Choroid plexus epithelial cell (primary cell): ENCODE measurements at places on chromosomes 6 and 20.

- DNase-seq, result no peak
Observed at GRCh38 chr6:31875877-31876276, 2.9 kb downstream of the SLC44A4 start.

- no peak for DNase-seq
Observed at GRCh38 chr6:2439632-2440031, 194.2 kb upstream of the GMDS start.

DNA sequence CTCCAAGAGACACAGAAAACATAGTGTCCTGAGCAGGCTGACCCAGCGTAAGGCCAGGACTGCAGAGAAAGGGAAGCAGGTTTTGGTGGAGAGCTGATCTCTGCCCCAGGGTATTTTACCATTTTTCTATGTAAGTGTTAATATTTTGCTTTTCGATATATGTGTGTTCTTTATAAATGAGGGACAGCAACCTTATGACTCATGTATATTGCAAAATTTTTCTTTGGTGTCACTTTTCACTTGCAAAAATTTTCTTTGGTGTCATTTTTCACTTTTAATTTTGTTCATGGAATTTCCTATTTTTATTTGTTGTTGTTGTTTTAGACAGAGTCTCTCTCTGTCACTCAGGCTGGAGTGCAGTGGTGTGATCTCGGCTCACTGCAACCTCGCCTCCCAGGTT lies 34.6 kb upstream of the PXDC1 start:
- peak; percentile 30 for DNase-seq

DNA sequence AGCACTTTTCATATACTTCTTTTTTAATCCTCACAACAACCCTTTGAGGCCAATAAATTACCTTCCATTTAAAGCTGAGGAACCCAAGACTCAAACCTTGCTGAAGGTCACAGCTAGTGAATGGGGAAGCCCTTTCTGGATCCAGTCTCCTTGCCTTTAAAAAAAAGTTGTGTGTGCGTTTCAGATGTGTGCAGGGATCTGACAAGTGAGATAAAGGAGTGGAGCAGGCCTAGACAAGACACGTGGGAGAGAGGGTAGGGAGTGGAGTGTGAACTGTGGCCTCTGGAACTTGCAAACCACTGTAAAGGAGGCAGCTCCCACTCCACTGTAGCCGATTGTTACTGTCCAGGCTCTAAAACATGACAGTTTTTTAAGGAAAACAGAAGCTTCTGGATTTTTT lies 1.9 kb downstream of the KLHL32 start:
- no peak for DNase-seq

DNA sequence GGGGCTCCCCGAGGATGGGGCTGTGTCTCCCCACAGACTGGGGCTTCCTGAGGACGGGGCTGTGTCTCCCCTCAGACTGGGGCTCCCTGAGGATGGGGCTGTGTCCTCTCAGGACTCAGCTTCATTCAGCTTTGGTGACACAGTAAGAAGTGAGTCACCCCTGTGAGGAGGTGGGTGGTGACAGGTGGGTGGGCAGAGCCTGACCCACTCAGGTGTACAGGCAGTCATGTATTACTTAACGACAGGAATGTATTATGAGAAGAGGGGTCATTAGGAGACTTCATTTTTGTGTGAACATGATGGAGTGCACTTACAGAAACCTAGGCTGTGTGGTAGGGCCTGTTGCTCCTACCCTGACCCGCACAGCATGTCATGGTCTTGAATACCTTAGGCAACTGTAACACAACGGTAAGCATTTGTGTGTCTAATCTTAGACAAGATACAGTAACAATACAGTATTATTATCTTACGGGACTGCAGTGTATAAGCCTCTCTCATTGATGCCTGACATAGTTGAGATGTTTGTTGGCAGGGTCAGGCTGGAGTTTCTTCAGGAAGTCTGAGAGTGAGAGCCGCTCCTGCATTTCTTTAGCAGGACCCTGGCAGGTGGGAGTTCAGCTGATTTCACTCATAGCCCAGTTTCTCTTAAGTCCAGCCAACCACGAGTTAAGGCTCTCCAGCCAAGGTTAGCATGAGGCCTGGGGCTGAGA lies 10.9 kb upstream of the PGC start:
- DNase-seq, result peak; percentile 44

GRCh38 chr6:157323255-157323965 lies at the start of gene TMEM242:
Gene TMEM242 (minus strand): TSS chr6:157323519. CDS start chr6:157323499, 20 bp downstream.
- DNase-seq, result peak; percentile 97

DNA sequence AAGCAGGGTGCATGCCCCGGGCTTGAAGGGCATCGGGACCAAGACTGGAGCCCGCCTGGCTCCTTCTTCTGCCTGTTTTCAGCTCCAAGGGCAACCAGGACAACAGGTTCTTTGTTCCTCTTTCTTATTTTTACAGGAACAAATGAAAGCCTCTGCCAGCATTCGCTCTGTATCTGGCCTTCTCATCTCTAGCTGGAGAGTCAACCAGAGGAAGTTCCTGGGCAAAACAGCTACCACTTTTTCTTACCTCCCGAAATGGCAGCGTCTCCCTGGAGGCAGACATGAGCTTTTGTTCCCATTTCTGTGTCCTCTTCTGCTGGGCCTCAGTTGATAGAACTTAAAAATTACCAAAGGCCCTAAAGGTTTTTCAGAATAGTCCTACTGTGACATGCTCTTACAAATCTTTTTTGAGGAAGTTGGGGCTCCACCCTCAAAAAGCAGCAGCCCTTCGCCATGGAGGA lies 74.1 kb upstream of the NAA20 start:
- no peak for DNase-seq

GRCh38 chr20:59055302-59055701 lies 12.7 kb upstream of the PRELID3B start:
- DNase-seq, result peak; percentile 55

DNA sequence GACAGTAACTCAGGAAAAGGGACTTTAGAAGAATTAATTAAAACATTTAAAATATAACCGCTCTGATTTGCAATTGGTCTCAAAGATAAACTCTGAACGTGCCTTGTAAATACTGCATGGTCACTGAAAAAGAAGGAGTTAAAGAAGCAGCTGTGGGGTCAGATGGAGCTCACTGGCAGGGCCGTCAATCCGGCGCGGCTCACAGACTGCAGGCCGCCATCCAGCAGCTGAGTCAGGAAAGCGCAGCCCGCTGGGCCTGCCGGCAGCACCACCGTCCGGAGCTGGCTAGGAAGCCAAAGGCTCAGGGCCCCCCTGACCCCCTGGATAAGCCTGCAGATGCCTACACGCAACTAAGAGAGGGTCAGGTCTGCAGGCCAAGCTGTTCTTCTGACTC lies 54.2 kb upstream of the FRMD1 start:
- DNase-seq, result peak; percentile 72

GRCh38 chr6:130622142-130622541 lies 205.1 kb upstream of the SMLR1 start:
- peak; percentile 51 for DNase-seq

DNA sequence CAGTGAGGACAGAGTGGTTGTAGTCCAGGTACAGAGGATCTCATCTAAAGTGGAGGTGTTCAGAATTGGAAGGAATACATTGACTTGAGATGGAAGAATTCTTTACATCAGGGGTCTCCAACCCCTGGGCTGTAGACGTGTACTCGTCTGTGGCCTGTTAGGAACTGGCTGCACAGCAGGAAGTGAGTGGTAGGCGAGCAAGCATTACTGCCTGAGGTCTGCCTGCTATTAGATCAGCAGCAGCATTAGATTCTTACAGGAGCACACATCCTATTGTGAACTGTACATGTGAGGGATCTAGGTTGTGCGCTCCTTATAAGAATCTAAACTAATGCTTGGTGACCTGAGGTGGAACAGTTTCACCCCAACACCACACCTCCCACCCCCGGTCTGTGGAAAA lies 121.1 kb downstream of the CDKAL1 start:
- peak; percentile 54 for DNase-seq

- DNase-seq, result peak; percentile 56
Observed at GRCh38 chr6:155311086-155311485, 3.2 kb downstream of the TFB1M start.

- DNase-seq, result no peak
Observed at GRCh38 chr20:45292343-45292742, 14.3 kb upstream of the RBPJL start.

DNA sequence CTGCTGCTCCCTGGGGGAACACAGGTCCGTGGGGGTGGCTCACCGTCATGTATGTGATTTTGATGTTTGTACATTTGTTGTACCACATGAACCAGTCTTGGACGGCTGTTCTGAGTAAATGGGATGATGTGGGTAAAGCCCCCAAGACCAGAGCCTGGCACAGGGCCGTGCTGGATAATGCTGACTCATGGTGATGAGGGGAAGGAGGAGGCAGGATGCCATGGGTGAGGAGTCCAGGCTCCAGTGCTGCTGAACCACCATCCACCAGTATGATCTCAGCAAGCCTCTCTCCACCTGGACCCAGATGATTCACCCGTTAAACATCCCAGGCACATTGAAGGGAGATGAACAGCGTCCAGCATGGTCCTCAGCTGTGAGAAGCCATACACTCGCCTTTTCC lies 9.6 kb upstream of the APCDD1L start:
- peak; percentile 57 for DNase-seq
